ENCODE measurements at places on chromosomes 13 and 19. TPM values are rescaled to one million over a fixed set of nuclear protein-coding genes. Genes with fewer than 3 reads are reported as not detected.

The CEACAM7 gene
- total RNA-seq, result not detected

The MAST1 gene
- 0.10 TPM for total RNA-seq

The INAFM1 gene
- total RNA-seq, result 2.2 TPM

The PSG11 gene
- total RNA-seq, result not detected

The LGALS14 gene
- total RNA-seq, result not detected

The PBX4 gene
- total RNA-seq, result 2.3 TPM

The RCBTB1 gene
- total RNA-seq, result 24.7 TPM

The ZNF8 gene
- total RNA-seq, result 5.2 TPM

The CCDC70 gene
- not detected for total RNA-seq

All from foreskin keratinocyte (primary cell).